ENCODE measurements at places on chromosomes 3 and 15. TPM values are rescaled to one million over a fixed set of nuclear protein-coding genes. Genes with fewer than 3 reads are reported as not detected.

Gene C3orf85
- polyA plus RNA-seq, result not detected

Gene STARD9
- not detected for polyA plus RNA-seq

GRCh38 chr3:87260270-87260669 lies 16.1 kb downstream of the POU1F1 start:
- H3K4me1 ChIP-seq, result no peaks in the 10 kb centered on the region
- H3K4me3 ChIP-seq, result no peak overlapping the region
- DNase-seq, result peak; percentile 14
- H3K27me3 ChIP-seq, result peaks cover 1% of the 10 kb centered on the region
- no peaks in the 10 kb centered on the region for H3K36me3 ChIP-seq

DNA sequence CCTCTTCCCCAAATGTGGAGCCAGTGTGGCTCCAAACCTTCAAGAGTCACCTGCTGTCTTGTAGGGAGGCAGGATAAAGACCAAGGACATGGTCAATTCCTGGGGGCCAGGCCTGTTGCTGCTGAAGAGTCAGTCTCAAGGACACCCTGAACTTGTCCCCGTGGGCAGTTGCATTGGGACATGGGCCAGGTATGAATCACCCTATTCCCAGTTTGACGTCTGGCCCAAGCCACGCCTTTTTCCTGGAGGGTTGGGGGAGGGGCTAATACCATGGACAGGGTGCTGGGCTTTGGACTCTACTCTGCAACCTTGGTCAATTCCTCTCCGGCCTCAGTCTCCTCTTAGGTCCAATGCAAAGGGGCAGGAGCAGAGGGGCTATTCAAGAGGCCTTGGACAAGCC lies 10.4 kb downstream of the ATP2B2 start:
- no peaks in the 10 kb centered on the region for H3K27me3 ChIP-seq
- H3K27ac ChIP-seq, result no peak overlapping the region
- no peak overlapping the region for H3K4me3 ChIP-seq
- DNase-seq, result no peak
- no peaks in the 10 kb centered on the region for H3K4me1 ChIP-seq

- DNase-seq, result no peak
- H3K27ac ChIP-seq, result no peak overlapping the region
- no peaks in the 10 kb centered on the region for H3K36me3 ChIP-seq
- no peak overlapping the region for H3K4me3 ChIP-seq
- H3K4me1 ChIP-seq, result no peaks in the 10 kb centered on the region
- H3K27me3 ChIP-seq, result no peaks in the 10 kb centered on the region
These were observed 181.8 kb downstream of the SSR3 start for GRCh38 chr3:156373095-156373494.

GRCh38 chr15:100601163-100601562 lies 821 bp downstream of the LINS1 start:
- no peak overlapping the region for H3K4me3 ChIP-seq
- peaks cover 64% of the 10 kb centered on the region for H3K4me1 ChIP-seq
- DNase-seq, result peak; percentile 19
- H3K36me3 ChIP-seq, result peaks cover 5% of the 10 kb centered on the region

DNA sequence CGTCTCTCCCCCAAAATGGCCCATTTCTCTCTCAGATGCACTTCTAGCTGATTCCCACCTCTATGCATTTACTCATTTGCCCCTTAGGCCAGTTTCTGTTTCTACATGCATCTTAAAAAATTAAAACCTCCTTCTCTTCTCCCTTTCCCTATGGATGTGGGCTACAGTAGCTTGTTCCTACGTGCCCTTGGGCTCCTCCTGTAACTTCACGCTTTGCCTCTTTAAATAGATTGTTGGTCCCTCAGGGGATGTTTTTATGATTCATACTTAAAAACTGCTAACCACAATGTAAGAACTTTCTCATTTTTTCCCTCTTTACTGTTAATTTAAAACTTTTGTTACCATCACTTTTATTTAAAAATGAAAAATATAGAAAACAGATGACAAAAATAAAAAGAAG lies 185.6 kb upstream of the MRPL3 start:
- no peak overlapping the region for H3K27ac ChIP-seq
- H3K4me3 ChIP-seq, result no peak overlapping the region
- H3K4me1 ChIP-seq, result no peaks in the 10 kb centered on the region
- DNase-seq, result no peak
- H3K36me3 ChIP-seq, result no peaks in the 10 kb centered on the region
- peaks cover 6% of the 10 kb centered on the region for H3K27me3 ChIP-seq

DNA sequence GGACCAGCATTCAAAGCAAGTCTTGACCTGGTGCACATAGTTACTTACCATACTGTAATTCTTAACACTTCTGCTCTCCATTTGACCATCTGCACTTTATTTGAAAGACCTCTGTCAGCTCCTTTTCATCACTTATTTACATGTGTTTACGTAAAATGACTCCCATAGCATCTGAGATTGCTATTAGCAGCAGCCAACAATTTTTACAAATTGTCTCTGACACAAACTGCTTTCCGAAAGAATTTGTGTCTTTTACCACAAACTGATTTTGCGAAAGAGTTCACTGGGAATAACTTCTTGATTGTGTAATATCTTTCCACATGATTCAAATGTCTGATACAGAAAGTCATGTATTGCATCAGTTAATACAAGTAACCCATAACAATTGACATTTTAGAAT lies 144.1 kb upstream of the PEX5L start:
- no peaks in the 10 kb centered on the region for H3K27me3 ChIP-seq
- H3K4me3 ChIP-seq, result no peak overlapping the region
- no peaks in the 10 kb centered on the region for H3K4me1 ChIP-seq
- H3K27ac ChIP-seq, result no peak overlapping the region
